PC-3 (cell line): ENCODE measurements at places on chromosomes 4 and X. TPM values are rescaled to one million over a fixed set of nuclear protein-coding genes. Genes with fewer than 3 reads are reported as not detected.

DNA sequence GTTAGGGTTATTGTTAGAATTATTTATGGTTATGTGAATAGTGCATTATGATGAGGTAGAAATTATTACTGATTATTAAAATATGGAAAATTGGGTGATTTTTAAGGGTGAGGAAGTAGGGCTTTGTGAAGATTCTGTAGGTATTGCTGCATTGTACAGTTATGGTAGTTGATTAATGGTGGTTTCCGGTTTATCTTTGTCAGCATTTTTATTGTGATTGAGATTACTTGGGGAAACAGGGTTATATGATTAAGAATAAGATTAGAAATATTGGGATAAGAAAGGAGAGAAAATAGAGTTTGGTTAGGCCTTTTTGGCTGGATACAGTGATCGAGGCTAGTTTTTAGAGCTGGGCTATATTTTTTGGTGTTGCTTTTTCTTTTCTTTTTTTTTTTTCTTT is 8.6 kb upstream of the IGBP1 start:
- H3K4me3 ChIP-seq = no peak overlapping the region
- no peak for DNase-seq
- no peak overlapping the region for H3K27ac ChIP-seq
- peaks cover 7% of the 10 kb centered on the region; the same call in 1 of the 2 replicates for H3K4me1 ChIP-seq
- H3K27me3 ChIP-seq = no peaks in the 10 kb centered on the region; the same call in 1 of the 2 replicates

ARR3 gene
- total RNA-seq = not detected in 2 replicates

- H3K4me1 ChIP-seq = peaks cover 8% of the 10 kb centered on the region
- peak; percentile 78 for DNase-seq
- 0 out of 2 replicates have a peak within 1 kb of the TSS, but pooled peaks have one; percentile 12 for H3K27ac ChIP-seq
- peaks cover 32% of the 10 kb centered on the region; the same call in 1 of the 2 replicates for H3K27me3 ChIP-seq
Measured at GRCh38 chr4:90127223-90127705, at the start of gene CCSER1. Gene CCSER1, plus strand, starts transcription at chr4:90127394.

- H3K4me1 ChIP-seq = no peaks in the 10 kb centered on the region; the same call in 1 of the 2 replicates
- peak within 1 kb of the TSS; percentile 87 for H3K4me3 ChIP-seq
- H3K27me3 ChIP-seq = no peaks in the 10 kb centered on the region
- no peaks in the 10 kb centered on the region for H3K36me3 ChIP-seq
Measured at GRCh38 chrX:100731441-100732281, at the start of gene SYTL4. Gene SYTL4, minus strand, starts transcription at chrX:100732121. Its CDS starts 30,084 bp downstream, at chrX:100702037.

ALAS2 gene
- total RNA-seq = not detected in 2 replicates

DNA sequence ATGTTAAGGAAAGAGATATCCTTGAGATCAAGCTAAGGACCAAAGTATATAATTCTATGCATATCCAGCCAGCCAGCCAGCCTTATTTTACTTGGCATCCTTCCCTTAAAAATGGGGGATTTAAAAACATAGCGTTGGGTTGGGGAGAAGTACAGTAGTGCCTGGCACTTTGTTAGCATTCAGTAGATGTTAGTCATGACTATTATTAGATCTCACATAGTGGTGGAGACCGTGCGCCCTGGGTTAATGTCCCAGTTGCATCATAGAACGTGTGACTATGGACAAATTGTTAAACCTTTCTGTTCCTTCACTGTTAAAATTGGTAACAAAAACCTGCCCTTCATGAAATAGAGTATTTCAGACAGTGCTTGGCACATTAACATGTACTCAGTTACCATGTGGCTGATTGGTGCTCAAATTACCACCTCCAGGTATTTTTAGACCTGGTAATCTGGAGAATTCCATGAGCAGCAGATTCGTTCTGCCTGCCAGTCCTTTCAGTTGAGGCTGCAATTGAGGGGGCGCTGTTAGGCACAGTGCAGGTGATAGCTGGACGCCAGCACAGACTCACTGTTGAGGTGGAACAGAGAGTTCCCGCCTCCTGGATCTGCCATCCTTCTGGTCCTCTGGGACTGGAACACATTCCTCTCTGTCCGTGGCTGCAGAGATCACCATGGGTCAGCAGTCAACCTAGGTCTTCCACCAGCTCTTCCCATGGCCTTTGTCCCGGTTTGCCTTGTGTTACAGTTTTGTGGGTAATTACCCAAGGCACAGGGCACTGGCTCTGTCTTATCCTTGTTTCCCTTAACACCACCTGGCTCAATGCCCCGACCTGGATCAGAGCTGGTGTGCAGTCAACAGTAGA is 31.7 kb downstream of the RBBP7 start:
- 0 out of 2 replicates have a peak, but pooled peaks cover 3% of the 10 kb centered on the region for H3K4me1 ChIP-seq
- no peak overlapping the region for H3K27ac ChIP-seq
- H3K27me3 ChIP-seq = no peaks in the 10 kb centered on the region
- H3K36me3 ChIP-seq = peaks cover 50% of the 10 kb centered on the region
- H3K4me3 ChIP-seq = no peak overlapping the region
